ENCODE measurements at places on chromosomes 5 and 9.

DNA sequence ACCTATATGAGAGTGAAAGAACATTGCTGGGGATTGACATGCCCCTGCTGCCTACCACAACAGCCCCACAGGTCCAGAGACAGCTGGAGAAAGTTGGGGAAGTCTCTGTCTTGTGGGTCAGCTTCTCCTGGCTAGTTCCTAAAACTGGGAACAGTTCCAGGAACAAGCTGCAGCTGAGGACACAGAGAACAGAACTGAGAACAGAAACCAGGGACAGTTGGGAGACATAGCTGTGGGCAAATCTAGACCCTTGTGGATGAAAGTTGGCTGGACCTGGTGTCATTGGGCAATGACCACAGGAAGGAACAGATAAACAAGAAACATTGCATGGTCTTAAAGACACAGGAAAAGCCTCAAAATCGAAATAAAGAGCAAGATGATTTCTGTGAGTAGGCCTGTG lies 58.3 kb upstream of the MOCS2 start:
- no peak for DNase-seq

DNA sequence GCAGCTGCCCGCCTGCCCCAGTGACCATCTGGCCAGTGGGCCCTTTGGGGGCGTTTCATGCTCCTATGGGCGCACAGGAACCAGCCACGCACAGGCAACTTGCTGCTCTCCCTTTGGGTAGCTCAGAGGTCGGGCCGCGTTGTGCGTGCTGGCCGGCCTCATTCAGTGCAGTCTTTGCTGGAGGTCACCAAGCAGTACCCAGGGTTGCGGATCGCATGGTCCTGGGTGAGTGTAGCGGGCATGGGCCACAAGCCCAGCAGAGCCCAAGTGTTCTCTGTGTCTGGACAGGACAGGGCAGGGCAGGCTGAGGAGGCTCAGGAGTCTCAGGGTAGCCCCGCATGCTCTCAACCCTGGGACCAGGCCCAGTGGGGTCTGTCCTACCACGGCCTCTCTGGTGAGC lies 9.9 kb upstream of the MRNIP start:
- DNase-seq = no peak

- no peak for DNase-seq
These were observed 367.5 kb upstream of the BRINP1 start for GRCh38 chr9:119736491-119737454.

GRCh38 chr9:89442981-89443814 lies 54.7 kb downstream of the SEMA4D start:
- DNase-seq = no peak

DNA sequence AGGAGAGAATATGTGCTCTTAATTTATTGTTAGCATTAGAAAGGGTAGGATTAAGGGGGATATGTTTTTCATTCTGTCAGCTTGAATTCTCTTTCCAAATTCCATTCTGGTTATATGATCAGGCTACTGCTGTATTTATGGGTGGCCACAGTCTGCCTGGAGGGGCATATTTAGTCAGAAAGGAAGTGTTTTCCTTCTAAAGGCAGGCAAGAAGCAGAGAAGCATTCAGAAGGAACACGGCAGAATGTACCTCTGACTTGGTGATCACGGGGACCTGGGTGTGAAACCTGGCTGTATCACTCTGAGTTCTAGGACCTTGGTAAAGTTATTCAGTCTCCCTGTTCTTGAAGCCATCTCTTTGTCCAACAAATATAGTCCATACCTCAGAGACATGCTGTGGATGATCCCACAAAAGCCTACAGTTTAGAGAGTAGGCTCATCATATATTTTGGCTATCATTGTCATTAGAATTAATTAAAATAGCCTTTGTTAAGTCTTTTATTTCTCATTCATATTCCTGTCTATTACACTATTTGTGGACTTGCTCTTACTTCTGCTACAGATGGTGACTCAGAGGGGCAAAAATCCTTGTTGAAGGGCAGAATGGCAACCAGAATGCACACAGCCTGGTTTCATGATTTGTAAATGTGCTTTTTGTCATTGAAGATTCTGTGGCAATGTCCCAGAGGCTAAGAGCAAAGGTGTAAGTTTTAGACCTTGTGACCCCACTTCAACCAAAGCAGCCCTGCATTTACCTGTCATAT lies 2.7 kb downstream of the TNC start:
- no peak for DNase-seq

DNA sequence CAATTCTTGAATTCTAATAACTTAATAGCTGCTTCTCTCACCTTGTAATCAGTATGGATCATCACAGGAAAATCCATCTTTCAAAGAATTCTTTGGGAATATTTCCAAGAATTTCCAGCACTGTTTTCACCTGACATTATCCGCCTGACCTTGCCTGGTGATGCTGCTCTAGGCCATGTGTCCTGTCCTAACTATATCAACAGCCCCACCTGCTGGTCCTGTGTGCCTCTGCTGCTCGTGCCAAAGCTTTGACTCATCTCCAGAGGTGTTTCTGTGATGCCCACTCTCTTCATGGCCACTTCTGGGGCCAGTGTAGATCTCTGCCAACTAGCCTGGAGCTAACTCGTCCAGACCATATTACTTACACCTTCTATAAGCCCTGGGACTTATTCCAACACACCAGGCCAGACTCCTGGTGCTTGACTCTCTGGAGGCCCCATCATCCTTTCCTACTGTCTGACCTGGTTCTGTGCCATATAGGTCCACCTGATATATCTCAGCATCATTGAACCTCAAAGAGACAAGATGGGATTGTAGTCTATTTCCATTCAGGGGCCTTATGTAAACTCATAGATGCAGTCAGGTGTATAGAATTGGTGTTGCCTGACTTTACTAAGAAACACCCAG lies 67.5 kb upstream of the CKMT2 start:
- peak; percentile 31 for DNase-seq

All from activated naive CD8-positive, alpha-beta T cell treated with anti-CD3 and anti-CD28 coated beads, Interleukin-2, amount 50 U/mL, for 16 hours (primary cell).